Fibroblast of skin of right quadriceps (primary cell): ENCODE measurements at places on chromosomes 16 and 17.

GRCh38 chr17:63996430-63997182 lies 1.5 kb upstream of the PRR29 start:
- DNase-seq, result no peak

GRCh38 chr17:69995476-69995875 lies 79.5 kb upstream of the KCNJ16 start:
- no peak for DNase-seq

DNA sequence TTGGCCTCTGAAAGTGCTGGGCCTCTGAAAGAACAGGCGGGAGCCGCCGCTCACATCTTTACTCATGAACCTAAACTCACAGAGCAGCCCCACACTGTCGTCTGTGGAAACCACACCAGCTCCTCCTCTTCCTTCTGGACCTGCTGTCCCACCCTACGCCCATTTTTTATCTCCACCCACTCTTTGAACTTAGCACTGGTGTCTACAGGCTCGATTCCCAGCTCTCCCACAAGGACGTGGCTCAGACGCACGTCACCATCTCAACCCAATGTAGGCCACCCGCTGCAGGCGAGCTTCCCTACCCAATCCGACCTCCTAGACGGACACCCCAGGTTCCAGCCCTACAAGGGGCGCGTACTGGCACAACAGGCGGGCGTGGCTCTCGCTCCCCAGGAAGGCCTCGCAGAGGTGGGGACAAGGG lies 62.2 kb downstream of the NXN start:
- DNase-seq, result peak; percentile 68

DNA sequence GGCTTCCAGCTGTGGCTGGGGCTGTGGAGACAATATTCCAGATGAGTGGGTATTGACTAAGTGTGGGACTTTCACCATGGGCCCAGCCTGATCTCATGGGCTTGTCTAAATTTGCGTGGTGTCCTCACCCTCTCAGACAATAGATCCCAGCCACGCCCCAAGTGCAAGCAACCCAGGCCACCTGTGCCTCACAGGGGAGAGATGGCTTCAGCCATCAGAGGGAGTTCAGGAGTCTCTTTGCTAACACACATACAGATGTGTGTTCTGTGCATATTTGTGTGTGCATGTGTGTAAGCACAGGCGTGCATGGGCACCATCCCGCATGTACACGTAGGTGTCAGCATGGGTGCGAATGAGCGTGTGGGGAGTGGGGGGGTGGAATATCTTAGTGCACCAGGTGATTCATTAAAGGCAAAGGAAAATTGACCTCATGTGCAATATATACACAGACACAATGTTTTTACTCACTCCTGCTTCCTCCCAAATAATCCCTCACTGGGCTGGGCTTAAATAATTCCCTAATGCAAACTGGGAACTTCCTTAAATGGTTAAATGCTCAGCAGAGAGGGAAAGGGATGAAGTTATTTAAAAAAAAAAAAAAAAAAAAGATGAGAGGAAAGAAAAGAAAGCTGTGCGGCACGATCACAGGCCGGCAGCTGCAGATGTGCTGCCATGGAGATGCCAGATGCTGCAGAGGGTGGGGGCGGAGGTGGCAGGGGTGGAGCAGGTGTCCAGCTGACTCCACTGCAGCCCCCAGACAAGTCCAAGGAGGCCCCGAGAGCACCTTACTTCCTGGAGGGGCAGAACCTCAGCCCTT lies 24.0 kb upstream of the CDC42EP4 start:
- peak; percentile 29 for DNase-seq

GRCh38 chr16:71893888-71894228 lies 1.5 kb upstream of the IST1 start:
- no peak for DNase-seq

- DNase-seq, result no peak
Measured at GRCh38 chr17:54849660-54850059, 51.0 kb upstream of the TOM1L1 start.

- DNase-seq, result no peak
Measured at GRCh38 chr16:68869492-68870088, 26.3 kb downstream of the TANGO6 start.
